ENCODE measurements at places on chromosomes 5 and 9.

- no peak for DNase-seq
- H3K36me3 ChIP-seq = peaks cover 92% of the 10 kb centered on the region
- no peaks in the 10 kb centered on the region for H3K27me3 ChIP-seq
- peaks cover 28% of the 10 kb centered on the region for H3K4me1 ChIP-seq
Observed at GRCh38 chr5:157233515-157233914, 32.4 kb upstream of the CYFIP2 start.

- no peaks in the 10 kb centered on the region for H3K27me3 ChIP-seq
- H3K4me3 ChIP-seq = no peak overlapping the region
- DNase-seq = no peak
Observed at GRCh38 chr9:76649894-76650293, 114.3 kb upstream of the PCA3 start.

DNA sequence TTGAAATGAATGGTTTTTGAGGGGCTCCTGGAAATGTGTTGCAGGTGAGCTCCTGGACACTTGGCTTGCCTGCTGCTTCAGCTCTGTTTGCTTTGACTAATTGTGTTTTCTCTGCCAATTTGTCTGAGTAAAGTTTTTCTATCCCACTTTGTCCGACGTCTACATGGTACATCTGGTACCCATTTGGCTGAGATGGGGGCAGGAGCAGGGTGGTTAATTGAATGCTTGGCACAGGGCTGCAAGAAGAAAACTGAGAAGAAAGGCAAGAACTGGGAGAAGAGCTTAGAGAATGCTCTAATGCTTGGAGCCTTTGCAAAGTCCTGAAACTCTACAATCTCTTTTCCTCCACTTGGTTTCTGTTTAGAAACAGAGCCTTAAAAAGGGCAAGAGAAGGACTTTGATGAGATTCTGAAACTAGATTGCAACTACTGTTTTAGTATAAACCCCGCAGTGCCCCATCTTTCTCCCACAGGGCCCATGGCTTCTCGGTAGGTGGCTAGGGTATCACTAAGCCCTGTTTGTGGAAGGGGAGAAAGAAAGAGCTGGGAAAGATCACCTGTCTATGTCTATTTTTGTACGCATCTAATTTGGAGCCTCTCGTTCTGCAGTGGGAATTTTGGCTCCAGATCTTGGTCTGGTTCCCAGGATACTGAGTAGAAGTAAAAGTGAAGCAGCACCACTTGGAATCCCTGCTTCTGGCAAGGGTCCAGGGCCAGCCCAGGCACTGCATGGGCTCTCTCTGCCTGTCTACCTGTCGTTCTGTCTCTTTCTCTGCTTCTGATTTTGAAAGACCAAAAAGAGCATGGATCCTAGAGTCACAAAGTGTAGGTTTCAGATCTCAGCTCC lies 214.4 kb downstream of the SEMA6A start:
- no peak overlapping the region for H3K27ac ChIP-seq
- no peaks in the 10 kb centered on the region for H3K36me3 ChIP-seq
- H3K4me1 ChIP-seq = no peaks in the 10 kb centered on the region
- H3K27me3 ChIP-seq = no peaks in the 10 kb centered on the region

DNA sequence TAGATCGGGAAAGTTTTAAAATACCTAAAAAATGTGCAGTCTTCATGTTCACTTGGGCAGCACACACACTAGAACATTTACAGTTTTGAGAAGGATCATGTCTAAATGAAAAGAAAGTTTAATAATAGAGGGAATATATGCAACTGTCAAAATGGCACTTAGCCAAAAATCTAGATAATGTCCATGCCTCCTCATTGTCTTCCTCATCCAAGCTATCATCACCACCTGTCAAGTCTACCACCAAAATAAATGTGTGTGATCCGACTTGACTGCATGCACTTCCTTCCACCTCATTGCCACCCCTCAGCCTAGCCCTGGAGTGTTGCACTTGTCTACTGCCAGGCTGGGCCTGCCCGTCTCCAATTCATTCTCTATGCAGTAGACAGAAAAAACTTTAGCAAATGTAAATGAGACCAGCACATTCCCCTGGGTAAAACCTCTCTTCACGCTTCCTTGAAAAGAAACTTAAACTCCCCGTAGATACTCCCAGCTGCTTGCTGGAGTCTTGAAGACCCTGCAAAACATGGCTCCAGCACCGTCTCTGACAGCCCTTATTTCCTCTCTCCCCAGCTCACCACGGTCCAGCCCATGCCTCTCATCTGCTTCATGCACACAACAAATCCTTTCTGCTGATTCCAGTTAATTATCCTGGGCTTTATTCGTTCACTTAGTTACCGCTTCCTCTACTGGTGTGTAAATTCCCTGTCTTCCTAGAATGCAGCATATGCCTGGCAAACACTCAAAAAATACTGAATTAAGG lies 66.9 kb downstream of the FANCC start:
- no peak overlapping the region for H3K27ac ChIP-seq
- H3K4me3 ChIP-seq = no peak overlapping the region
- H3K4me1 ChIP-seq = no peaks in the 10 kb centered on the region
- no peak for DNase-seq
- H3K36me3 ChIP-seq = no peaks in the 10 kb centered on the region
- no peaks in the 10 kb centered on the region for H3K27me3 ChIP-seq

DNA sequence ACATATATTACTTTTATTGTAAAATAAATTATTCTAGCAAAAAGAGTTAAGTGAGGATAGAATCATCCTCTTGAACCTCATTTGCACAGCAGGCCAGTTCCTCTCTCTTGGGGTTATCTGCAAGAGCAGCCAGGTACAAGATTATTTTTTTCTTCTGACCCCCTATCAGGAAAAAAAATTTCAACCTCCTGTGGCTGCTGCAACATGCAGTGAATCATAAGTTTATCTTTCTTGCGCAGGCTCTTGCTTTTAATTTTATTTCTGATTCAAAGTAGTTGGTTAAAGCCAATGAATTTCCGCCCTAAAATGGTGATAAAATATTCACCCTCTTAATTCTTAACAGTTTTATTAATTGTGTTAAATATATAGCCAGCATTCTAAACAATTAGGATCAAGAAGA lies 69.7 kb upstream of the PPP3R2 start:
- H3K4me1 ChIP-seq = no peaks in the 10 kb centered on the region
- H3K27ac ChIP-seq = no peak overlapping the region
- H3K27me3 ChIP-seq = no peaks in the 10 kb centered on the region
- no peak for DNase-seq
- H3K36me3 ChIP-seq = no peaks in the 10 kb centered on the region

- no peak overlapping the region for H3K4me3 ChIP-seq
- no peak overlapping the region for H3K27ac ChIP-seq
- H3K27me3 ChIP-seq = peaks cover 27% of the 10 kb centered on the region
- DNase-seq = no peak
- no peaks in the 10 kb centered on the region for H3K4me1 ChIP-seq
Observed at GRCh38 chr9:84079994-84080393, 99.4 kb downstream of the RMI1 start.

- peaks cover 8% of the 10 kb centered on the region for H3K27me3 ChIP-seq
- no peak overlapping the region for H3K27ac ChIP-seq
- no peak for DNase-seq
- no peaks in the 10 kb centered on the region for H3K4me1 ChIP-seq
Observed at GRCh38 chr5:136337788-136338187, 27.6 kb downstream of the TRPC7 start.

DNA sequence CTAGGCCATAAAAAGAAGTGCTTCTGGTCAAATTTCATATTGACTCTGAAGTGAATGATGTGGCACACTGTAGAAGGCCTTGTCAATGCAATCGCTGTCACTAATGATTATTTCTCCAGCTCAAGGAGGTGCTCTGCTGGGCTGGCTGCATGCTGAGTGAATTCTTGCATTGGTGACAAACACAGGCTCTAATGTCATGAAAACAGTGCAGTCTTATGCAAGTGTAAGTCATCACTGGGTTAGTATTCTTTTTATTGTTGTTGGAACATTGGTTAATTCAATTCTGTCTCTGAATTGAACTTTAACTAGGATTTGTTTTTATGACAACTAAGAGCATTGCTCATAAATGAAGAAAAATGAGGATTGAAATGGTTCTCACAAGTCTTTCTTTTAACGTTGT lies 57.3 kb upstream of the CD180 start:
- H3K4me3 ChIP-seq = no peak overlapping the region
- DNase-seq = no peak
- peaks cover 8% of the 10 kb centered on the region for H3K4me1 ChIP-seq
- no peaks in the 10 kb centered on the region for H3K27me3 ChIP-seq
- no peak overlapping the region for H3K27ac ChIP-seq

DNA sequence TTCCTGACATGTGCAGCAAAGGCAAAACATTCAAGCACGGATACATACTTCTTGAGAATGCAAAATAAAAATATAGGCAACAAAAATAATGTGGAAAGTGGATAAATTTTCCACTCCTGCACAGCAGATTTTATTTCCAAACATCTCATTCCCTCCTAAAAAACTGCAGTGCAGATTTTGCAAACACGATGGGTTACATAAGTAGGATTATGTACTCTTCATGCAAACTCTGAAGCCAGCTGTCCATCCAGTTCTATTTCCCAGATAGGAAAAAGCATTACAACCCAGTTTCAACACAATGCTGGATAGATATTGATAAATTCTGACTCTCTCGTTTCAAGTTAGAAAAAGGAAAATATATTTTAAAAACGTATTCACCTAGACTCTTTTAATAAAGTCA lies 52.7 kb upstream of the CCNG1 start:
- H3K4me1 ChIP-seq = no peaks in the 10 kb centered on the region
- no peak for DNase-seq
- no peak overlapping the region for H3K4me3 ChIP-seq
- H3K36me3 ChIP-seq = no peaks in the 10 kb centered on the region

GRCh38 chr5:89450149-89450538 lies 567.2 kb upstream of the MEF2C start:
- H3K27me3 ChIP-seq = no peaks in the 10 kb centered on the region
- H3K27ac ChIP-seq = no peak overlapping the region
- no peaks in the 10 kb centered on the region for H3K36me3 ChIP-seq
- H3K4me3 ChIP-seq = no peak overlapping the region

GRCh38 chr5:93422652-93423280 lies 158.3 kb downstream of the NR2F1-AS1 start:
- no peak for DNase-seq
- H3K27me3 ChIP-seq = no peaks in the 10 kb centered on the region
- H3K4me1 ChIP-seq = no peaks in the 10 kb centered on the region
- no peak overlapping the region for H3K4me3 ChIP-seq
- no peak overlapping the region for H3K27ac ChIP-seq
- no peaks in the 10 kb centered on the region for H3K36me3 ChIP-seq

- no peaks in the 10 kb centered on the region for H3K36me3 ChIP-seq
- no peak overlapping the region for H3K4me3 ChIP-seq
- H3K27ac ChIP-seq = no peak overlapping the region
- H3K27me3 ChIP-seq = no peaks in the 10 kb centered on the region
Observed at GRCh38 chr9:97373331-97373730, 38.6 kb upstream of the TDRD7 start.

- H3K4me3 ChIP-seq = peak overlapping the region; percentile 59
- peaks cover 6% of the 10 kb centered on the region for H3K36me3 ChIP-seq
- H3K4me1 ChIP-seq = peaks cover 18% of the 10 kb centered on the region
Observed at GRCh38 chr9:137462986-137463930, 4.1 kb upstream of the NSMF start.

- H3K27me3 ChIP-seq = no peaks in the 10 kb centered on the region
- no peaks in the 10 kb centered on the region for H3K4me1 ChIP-seq
- no peak overlapping the region for H3K4me3 ChIP-seq
- no peak for DNase-seq
Observed at GRCh38 chr5:115274584-115274983, 11.9 kb upstream of the PGGT1B start.

GRCh38 chr9:128420060-128420650 lies 502 bp upstream of the CERCAM start:
- DNase-seq = peak; percentile 70
- peaks cover 24% of the 10 kb centered on the region for H3K27me3 ChIP-seq
- H3K4me1 ChIP-seq = peaks cover 14% of the 10 kb centered on the region

DNA sequence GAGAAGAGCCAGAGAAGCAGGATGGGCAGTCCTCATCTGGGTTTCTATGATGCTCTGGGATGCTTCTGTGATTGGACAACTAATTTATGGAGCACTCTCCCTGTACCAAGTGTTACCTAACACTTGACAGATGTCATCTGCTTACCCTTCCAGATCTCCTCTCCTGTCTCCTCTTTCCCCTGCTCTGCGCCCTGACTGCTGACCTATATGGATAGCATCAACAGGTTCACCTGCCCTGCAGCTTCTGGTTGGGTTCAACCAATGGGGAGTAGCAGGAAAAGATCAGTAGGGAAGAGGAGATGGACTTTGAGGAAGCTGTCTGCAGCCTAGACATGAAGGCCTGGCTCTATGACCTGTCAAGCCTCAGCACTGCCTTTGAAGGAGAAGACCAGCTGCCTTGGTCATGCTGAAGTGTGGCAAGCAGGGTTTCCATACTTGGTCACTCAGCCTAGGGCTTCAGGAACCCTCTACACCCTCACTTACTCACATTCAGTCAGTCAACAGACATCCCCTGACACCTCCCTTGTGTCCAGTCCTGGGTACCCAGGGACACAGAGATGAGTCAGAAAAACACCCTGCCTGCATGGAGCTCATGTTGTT lies 11.3 kb upstream of the P4HA2 start:
- no peak for DNase-seq
- no peak overlapping the region for H3K27ac ChIP-seq
- H3K4me3 ChIP-seq = no peak overlapping the region
- H3K4me1 ChIP-seq = no peaks in the 10 kb centered on the region

DNA sequence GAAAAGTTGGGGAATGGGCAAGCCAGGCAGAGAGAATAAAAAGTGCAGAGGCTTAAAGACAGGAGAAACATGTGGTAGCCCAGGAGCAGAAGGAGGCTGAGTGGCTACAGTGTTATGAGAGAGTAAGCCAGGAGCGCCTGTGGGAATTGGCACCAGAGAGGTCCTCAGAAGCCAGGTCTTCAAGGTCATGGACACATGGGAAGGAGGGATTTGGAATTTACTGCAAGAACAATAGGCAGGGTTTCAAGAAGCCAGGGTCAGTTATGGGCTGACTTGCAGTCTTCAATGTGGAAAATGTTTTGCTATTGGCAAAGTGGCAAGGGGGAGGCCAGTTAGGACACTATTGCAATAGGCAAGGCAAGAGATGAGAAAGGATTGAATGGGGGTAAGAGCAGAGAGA lies 29.3 kb downstream of the ERAP1 start:
- H3K4me3 ChIP-seq = no peak overlapping the region
- no peaks in the 10 kb centered on the region for H3K27me3 ChIP-seq
- no peak for DNase-seq
- no peak overlapping the region for H3K27ac ChIP-seq
- peaks cover 3% of the 10 kb centered on the region for H3K4me1 ChIP-seq

GRCh38 chr9:79143211-79143610 lies 428.6 kb upstream of the TLE4 start:
- H3K36me3 ChIP-seq = no peaks in the 10 kb centered on the region
- no peaks in the 10 kb centered on the region for H3K27me3 ChIP-seq
- H3K4me1 ChIP-seq = no peaks in the 10 kb centered on the region
- no peak overlapping the region for H3K4me3 ChIP-seq
- H3K27ac ChIP-seq = no peak overlapping the region
